ENCODE measurements at places on chromosomes 2 and 18. TPM values are rescaled to one million over a fixed set of nuclear protein-coding genes. Genes with fewer than 3 reads are reported as not detected.

DNA sequence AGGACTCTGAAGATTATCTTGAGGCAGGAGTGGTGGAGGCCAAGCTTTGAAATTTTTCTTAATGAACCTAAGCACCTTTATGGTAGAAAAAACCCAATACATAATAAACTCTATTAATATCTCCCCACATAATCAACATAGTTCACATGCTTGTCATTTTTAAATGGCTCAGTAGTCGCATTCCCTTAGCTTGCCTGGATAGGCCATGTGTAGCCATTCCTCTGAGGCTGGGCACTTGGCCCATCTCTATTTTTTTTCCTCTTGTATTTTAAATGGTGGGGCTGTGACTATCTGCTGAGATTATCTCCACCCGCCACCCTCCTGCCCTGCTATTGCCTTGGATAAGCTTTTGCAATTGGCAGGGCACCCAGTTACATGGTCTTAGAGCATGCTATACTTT is 143.1 kb downstream of the FHOD3 start:
- DNase-seq, result no peak

Gene SLC4A3
- under 0.01 TPM for total RNA-seq

GRCh38 chr2:196742685-196743084 is 56.8 kb downstream of the GTF3C3 start:
- no peak for DNase-seq

- DNase-seq, result no peak
Observed at GRCh38 chr2:47056374-47056773, 98.7 kb downstream of the STPG4 start.

GRCh38 chr2:146870691-146871090 is 974.1 kb upstream of the ACVR2A start:
- no peak for DNase-seq

Gene TEKT4
- not detected for total RNA-seq

GRCh38 chr2:71347517-71347916 is 15.9 kb downstream of the ZNF638 start:
- peak; percentile 43 for DNase-seq
